ENCODE measurements at places on chromosomes 3 and 15.

GRCh38 chr3:123419181-123419849 lies 29.6 kb downstream of the ADCY5 start:
- DNase-seq, result no peak

DNA sequence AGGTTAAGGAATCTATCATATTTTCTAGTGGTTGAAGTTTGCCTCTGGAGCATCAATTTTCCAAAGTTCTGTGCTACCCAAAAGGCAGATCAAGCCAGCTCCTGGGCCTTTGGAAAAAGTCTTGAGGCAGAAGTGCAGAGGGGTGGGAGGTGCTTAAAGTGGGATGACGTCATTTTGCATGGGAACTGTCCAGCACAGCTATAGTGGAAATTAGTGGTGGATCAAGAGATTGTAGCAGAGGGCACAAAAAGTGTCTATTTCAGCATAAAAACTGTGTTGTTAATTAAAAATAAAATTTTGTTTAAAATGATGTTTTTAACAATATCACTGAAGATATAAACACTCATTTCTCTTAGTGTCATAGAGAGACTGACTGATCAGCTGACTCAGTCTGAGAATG lies 221.9 kb downstream of the LRRN1 start:
- no peak for DNase-seq

DNA sequence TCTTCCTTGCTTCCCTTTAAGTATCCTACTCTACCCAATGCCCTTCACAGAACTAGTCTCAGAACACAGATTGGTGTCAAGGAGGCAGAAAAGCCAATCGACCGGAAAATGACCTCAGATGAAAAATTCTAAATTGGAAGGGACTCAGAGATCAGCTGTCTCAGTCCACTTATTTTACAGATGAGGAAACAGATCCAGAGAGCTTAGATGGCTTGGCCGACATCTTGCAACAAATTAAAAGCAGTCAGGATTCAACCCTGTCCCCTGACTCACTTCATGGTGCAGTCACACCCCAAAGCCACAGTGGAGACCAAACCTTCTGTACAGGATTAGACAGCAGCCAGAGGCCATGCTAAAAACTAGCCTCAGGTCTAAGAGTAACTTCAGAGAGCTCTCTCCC lies 169.3 kb upstream of the BHLHE40 start:
- DNase-seq, result no peak

GRCh38 chr3:98918586-98918985 lies 17.1 kb upstream of the DCBLD2 start:
- no peak for DNase-seq

GRCh38 chr3:73915886-73916285 lies 291.1 kb upstream of the PDZRN3 start:
- DNase-seq, result no peak

- no peak for DNase-seq
Measured at GRCh38 chr3:151845306-151845905, 28.0 kb upstream of the SUCNR1 start.
